ENCODE measurements at places on chromosomes 1 and 21.

- no peak for DNase-seq
These were observed 268.4 kb upstream of the USP24 start for GRCh38 chr1:55483523-55483922.

DNA sequence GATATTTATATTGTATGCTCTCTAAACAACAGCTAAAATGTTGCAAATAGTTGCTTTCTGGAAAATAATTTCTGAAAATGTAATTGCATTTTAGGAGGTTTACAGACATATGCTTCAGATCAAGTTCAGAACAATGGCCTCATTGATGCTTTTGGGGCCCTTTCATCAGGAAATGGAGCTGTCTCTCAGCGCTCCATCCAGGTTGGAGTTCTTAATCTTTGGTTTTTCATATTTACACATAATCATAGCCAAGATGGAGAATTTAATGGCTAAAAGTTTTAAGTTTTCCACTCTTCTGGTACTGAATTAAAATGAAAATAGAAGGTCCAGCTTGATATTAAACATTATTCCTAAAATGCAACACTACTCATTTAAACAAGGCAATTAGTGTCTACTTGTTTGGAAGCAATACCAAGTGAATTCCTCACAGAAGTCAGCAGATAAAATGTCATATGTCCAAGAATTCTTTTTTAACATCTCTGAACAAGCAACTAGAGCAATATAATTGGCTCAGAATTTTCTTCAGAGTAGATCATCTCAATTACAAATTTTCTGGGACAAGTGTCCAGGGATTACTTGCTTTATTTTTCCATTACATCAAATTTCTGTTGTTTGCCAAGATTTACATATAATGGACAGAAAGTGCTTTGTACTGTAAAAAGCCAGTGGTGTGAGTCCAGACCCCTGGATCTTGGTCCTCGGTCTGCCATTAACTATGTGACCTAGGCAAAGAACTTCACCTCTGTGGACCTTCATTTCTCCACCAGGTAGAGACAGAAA, 22.6 kb downstream of the CLCA1 start:
- DNase-seq = no peak

DNA sequence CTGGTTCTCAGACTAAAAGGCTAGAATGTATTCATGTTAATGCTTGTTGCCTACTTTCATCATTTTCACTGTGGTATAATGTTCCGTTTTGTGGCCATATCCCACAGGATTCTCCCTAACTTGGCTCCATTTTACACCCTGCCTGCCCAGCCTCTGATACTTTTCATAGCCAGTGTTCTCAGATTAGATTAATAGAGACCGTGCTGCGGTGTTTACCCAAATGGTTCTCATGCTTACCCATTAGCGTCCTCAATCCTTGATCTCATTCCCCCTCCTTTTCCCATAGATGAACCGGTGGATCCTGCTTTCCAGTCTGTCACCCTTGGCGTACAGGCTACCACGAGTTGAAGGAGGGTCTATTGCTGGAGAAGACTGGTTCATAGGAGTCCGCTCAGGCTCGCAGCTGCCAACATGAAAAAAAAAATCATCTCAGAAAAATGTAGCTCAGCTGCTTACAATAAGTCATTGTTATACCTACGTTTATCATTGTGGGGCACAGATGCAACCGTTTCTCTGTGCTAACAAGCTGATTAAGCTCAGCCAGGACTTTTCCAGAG, 78.7 kb downstream of the SETD4 start:
- DNase-seq = no peak

GRCh38 chr1:202159534-202160371, 649 bp downstream of the PTPN7 start:
- peak; percentile 68 for DNase-seq

- DNase-seq = no peak
These were observed 186.8 kb downstream of the APP start for GRCh38 chr21:25983745-25984144.

DNA sequence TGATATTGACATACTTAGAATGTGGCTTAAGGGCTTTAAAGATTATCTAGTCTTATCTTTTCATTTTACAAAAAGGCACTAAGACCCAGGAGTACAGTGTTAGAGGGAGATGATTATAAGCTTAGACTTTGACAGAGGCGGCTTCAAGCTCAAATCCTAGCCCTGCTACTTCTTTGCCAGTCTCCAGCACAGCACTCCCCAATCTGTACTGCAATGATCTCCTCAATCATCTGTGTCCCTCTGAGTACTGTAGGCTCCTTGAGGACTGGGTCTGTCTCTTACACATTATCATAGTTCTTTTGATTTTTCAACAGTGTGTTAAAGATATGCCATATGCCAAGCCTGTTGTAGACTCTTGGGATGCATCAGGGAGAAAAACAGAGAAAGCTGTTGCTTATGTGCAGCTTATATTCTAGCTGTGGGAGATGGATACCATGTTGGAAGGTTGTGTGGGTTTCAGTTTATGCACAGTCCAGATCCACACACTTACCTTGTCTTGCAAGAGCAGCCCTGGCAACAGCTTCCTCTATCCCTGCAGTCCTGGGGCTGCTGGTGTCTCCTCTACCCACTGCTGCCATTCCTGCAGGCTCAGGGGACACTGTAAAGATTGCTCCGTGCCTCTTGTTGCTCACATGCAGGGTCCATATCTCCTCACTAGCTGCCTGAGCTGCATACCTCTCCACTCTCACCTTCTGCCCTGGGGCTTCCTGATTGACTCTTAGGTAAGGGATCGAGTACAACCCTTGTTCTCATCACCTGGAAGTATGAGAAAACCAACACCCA, 103.9 kb upstream of the TSPAN2 start:
- DNase-seq = no peak

DNA sequence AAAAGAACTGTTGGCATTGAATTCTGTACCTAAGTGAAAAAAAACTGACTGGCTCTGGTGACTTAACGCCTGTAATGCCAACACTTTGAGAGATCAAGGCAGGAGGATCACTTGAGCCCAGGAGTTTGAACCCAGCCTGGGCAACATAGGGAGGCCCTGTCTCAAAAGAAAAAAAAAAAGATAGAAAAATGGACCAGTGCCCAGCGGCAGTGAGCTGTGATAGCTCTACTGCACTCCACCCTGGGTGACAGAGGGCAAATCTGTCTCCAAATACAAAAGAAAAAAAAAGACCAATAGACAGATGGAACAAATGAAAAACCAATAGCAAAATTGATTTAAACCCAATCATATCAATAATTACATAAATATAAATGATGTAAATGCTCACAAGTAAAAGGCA, 674 bp upstream of the AKR7A3 start:
- no peak for DNase-seq

GRCh38 chr1:216314379-216315095, 108.7 kb downstream of the USH2A start:
- DNase-seq = no peak

DNA sequence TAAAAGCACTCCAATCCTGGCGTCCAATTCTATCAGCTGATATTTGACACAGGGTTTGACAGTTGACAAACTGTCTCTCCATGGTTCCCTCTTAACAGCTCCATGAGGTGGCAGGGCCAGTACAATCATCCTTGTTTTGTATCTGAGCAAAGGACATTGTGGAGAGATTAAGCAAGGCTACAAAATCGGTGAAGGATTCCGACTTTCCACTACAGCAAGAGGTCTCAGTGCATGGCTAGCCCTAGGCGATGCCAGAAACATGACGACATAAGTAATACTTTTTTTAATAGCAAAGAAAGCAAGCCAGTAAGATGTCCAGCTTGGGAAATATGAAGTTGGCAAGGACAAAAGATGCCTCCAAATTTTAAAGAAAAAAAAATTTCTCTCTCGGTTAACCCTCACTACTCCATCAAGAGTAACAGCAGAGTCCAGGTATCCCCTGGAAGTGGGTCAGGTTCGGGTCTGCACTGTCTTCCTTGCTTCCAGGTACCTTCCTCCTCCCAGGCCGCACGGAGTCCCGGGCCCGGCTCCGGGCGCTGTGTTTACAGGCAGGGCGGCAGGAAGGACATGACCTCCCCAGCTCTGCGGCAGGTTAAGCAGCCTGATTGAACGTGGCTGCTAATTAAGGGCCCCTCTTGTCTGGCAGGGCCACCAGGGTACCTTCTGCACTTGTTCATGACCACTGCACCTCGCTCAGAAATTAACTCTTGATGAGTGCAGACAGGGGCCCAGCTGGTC, 106.1 kb downstream of the SIM2 start:
- DNase-seq = no peak

DNA sequence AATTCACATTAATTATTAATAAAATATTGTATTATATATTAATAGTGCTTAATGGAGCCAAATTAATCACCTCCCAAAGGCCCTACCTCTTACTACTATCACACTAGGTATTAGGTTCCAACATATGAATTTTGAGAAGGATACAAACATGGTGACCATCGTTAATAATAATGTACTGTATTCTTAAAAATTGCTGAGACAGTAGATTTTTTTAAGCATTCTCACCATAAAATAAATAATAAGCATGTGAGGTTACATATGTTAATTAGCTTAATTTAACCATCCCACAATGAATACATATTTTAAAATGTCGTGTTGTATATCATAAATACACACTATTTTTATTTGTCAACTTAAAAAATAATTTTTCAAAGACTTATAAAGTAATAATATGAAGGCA, 299.2 kb upstream of the NR5A2 start:
- no peak for DNase-seq

GRCh38 chr1:161840363-161840762, 74.2 kb downstream of the ATF6 start:
- DNase-seq = no peak

DNA sequence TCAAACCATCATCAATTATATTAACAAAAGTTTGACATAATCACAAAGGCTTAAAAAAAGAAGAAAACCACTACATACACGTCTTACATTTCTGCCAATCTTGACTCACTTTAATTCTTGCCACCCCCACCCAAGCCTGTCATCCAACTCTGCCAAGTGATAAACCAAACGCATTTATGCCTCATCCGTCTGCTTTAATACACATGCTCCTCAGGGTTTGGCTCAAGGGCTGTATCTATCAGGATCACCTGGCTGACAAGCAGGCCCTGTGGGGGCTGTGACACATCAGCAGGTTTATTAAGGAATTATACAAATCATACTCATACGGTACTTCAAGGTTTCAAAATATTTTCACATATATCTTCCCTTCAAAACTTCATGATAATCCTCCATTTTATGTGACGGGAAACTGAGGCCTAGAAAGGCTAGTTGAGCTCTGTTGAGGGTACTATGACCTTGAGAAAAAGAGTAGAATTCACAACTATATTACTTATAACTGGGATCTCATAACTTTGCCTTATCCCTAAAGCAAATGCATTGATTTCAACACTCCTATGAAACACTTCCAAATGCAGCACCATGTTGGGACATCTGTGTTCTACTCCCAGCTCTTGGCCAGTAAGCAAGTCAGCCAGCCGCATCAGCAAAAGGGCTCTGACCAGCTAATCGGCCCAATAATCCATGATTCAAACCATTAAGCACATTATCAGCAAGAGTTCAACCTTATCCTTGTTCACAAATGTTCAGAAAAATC, 8.7 kb downstream of the SORT1 start:
- DNase-seq = no peak

DNA sequence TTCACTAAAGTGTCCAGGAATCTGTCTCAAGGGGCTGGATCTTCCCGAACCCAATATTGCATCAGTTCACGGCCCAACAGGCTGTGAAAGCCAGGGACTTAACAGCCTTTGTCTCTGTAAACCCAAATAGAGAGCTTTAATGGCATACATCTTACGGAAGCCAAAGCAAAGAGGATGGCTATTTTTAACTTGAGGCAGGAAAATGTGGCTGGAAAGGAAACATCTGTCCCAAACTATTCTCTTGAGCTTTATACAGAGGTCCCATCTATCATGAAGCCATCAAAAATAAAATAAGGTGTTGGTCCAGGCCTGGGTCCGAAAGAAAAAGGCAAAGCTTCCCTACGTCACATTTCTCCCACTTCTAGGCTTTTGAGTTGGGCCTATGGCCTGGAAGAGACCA, 7.7 kb upstream of the CD34 start:
- DNase-seq = no peak

All from stimulated activated CD4-positive, alpha-beta T cell treated with anti-CD3 and anti-CD28 coated beads, Interleukin-2, amount 100 ng/mL, for 48 hours (primary cell).